ENCODE measurements at places on chromosomes 3 and 15. TPM values are rescaled to one million over a fixed set of nuclear protein-coding genes. Genes with fewer than 3 reads are reported as not detected.
A peak's percentile ranks its signal among the peaks of the same experiment; 100 is the strongest.

DNA sequence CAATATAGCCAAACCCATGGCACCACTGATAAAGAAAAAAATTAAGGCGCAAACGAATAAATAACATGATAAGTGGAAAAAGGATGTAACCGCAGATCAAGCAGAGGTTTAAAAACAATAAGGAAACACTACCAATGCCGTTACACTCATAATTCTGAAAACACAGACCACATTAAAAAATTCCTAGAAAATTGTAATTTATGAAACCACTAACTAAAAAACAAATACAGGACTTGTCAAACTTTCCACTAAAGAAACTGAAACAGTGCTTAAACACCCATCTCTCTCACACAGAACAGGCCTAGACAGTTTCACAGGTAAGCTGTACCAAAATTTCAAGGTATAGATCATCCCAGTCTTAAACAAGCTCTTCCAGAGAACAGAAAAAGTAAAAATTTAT, 28.4 kb downstream of the PCSK6 start:
- no peak for DNase-seq

- DNase-seq, result peak; percentile 80
Observed at GRCh38 chr15:75202251-75203016, 752 bp downstream of the C15orf39 start.

GRCh38 chr3:178434206-178434805, 101.9 kb upstream of the KCNMB2 start:
- DNase-seq, result peak; percentile 3

- DNase-seq, result no peak
Observed at GRCh38 chr3:64489361-64490044, 198.3 kb downstream of the ADAMTS9 start.

DNA sequence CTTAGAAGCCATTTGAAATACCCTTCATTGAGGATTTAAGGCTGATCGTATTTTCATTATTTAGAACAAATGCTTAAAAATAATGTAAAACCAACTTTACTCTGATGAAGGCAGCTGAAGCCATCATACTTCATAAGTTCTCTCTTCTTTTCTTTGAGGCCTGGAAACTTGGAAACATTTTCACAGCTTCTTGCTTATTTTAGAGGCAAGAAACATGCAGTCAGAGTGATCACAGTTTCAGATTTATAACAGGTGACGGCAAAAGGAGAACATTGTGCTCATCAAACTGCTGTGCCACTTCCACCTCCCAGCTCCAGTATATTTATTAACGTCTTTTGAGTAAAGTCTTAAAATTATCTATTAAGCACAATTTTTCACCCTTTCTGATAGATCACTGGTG, 376.1 kb downstream of the PTPRG start:
- DNase-seq, result no peak

Gene ACTC1
- not detected for total RNA-seq

GRCh38 chr15:41930221-41930866, 36.5 kb upstream of the SPTBN5 start:
- DNase-seq, result peak; percentile 91

Gene GOLGA8S
- total RNA-seq, result not detected
